ENCODE measurements at places on chromosomes 7 and 10.

DNA sequence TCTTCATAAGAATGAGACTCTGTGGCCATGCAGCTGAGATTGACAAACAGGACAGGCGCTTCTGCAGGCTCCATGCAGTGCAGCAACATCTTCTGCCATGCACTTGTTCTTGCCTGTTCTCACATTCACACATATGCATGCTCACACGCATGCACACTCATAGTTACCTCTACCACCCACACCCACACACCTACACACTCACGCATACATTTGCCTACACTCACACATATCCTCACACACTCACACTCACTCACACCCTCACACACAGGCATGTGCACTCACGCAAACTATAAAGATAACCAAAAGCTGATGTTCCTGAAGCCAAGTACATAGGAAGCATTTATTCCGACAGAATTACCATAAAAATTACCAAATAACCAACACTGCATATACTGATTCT lies 15.7 kb downstream of the GLI3 start:
- DNase-seq: no peak

DNA sequence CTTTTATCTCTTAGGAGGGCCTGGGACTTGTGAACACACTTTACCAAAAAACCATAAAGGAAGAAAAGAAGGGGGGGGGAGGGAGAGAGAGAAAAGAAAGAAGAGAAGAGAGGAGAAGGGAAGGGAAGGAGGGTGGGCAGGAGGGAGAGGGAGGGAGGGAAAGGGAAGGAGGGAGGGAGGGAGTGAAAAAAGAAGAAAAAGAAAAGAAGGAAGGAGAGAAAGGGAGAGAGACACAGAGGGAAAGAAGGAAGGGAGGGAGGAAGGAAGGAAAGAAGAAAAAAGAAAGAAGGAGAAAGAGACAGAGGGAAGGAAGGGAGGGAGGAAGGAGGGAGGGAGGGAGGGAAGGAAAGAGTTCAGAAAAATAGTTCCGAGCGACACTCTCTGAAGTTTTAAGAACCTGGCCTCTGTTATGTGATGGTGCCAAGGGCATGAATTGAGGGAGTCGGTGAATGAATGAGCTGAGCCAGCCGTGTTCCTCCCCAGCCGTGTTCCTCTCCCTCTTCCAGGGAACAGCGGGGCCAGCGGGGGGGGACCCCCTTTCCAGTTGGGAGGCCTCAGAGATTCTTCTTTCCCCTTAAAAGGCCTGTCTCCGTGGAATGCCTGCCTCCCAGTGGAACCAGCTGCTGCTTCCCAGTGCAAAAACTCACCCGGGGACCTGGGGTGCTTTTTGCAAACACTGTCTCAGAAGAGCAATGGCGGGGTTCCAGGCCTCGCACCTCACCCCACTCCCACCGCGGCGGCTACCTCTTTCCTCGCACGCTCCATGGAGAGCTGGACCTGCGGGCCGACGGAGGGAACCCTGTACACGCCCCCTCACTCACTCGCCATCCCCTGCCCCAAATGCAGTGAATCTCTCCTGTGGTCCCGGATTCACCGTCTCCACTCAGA lies 84.1 kb downstream of the FOXL3 start:
- DNase-seq: no peak

- no peak for DNase-seq
Measured at GRCh38 chr10:4264209-4264865, 479.3 kb upstream of the KLF6 start.

DNA sequence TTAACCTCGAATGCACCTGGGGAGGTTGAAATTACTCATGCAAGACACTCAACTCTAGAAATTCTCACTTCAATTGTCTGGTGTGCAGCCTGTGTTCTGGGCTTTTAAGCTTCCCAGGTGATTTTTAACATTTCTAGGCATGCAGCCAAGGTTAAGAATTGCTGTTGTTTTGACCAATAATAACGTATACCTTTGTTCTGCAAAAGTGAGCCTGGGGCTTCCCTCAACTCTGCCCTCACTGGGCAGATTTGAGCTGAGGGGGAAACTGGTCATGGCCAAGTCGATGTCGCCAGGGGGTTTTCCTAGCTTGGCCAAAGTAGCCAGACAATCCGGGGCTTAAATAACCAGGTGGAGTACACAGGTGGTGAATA lies 568 bp downstream of the PRSS2 start:
- DNase-seq: no peak

DNA sequence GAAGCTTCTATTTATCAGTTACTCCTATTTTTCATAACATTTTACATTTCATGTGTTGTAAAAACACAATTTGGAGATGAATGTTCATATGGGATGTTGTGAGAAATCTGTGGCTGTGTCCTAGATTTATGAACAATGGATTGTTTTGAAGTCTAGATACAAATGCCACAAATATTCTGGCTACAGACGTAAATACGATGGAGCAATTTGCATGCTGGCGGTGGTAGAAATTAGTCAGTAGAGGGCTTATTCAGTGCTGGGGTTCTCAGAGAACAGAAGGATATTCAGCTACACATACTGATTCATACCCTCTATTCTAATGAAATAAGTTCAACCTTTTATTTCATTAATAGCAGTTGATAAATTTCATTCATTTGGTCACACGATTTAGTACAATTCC lies 48.8 kb downstream of the PLPP4 start:
- DNase-seq: no peak

- no peak for DNase-seq
Measured at GRCh38 chr7:48173756-48174382, 2.6 kb downstream of the ABCA13 start.

GRCh38 chr10:86684331-86685097 lies 16.2 kb downstream of the LDB3 start:
- DNase-seq: no peak

GRCh38 chr7:45092931-45093235 lies 4.1 kb upstream of the NACAD start:
- DNase-seq: no peak

- DNase-seq: no peak
Measured at GRCh38 chr7:16061011-16061410, 360.3 kb downstream of the CRPPA start.

GRCh38 chr7:93559639-93560491 lies 14.7 kb downstream of the CALCR start:
- no peak for DNase-seq

DNA sequence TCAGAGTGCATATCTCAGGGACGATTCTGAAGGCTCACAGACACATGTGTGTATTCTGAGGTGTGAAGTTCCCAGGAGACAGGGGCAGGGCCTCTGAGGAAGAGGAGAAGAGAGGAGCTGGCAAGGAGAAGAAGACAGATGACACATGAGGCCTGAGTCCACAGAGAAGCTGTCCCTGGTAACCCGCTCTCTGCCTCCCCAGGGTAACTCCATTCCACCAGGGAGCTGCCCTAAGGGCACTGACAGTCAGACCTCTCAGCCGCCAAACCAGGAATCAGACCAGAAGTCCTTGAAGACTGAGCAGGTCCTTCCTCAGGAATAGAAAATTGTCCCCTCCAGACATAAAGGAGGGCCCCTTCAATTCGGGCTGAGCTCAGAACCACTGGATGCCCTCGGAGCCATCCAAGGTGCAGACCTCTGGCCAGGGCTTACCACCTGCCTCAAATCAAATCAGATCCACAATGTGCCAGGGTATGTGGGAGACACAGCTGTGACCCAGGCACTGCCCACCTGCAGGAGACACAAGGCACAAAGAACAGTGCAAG lies 57.4 kb downstream of the TLL2 start:
- DNase-seq: no peak

DNA sequence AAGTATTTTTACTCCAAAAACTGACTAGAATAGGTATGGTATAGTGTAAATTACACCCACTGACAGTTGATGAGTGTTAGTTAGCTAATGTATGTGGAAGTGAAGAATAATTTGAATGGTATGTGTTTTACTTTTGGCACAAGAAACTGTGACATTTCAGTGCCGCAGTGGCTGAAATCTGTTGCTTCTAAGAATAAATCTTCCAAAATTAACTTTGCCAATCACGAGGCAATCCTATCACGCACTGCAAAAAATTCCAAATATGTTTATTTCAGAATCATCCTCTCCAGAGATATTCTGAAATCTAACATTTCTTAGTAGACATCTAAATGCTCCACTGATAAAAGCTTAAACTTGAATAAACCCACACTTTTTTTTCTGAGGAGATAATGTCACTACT lies 61.2 kb downstream of the PCLO start:
- no peak for DNase-seq

GRCh38 chr7:154592388-154592787 lies 410.5 kb downstream of the PAXIP1 start:
- no peak for DNase-seq

DNA sequence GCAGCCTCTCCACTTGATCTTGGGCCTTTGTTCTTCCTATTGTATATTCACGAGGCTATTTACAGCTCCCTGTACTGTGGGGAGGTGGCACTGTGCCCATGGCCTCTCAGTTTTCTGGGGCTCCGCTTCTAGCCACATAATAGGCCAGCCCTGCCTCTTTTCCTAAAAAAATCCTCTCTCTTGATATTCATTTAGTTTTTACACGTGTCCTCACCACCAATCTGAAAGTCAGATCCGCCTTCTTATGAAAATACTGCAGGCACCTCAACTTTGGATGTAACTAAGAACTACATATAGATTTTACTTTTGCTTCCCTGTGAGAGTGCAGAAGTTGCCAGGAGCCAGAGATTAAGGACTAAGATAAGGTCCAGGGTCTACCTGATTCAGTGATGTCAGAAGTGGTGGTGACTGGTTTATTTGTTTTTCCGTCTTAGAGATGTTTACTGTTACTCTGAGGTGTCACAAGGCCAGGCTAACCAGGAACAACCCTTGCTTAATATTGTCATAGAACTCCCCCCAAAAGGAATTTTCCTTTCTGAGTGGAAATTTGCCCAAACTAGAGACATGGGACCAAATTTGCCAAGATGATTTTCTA lies 7.8 kb downstream of the BAMBI start:
- no peak for DNase-seq

- DNase-seq: no peak
Measured at GRCh38 chr10:13450069-13450468, 78.7 kb downstream of the BEND7 start.

- DNase-seq: no peak
Measured at GRCh38 chr10:118735294-118735693, 19.5 kb downstream of the CACUL1 start.

DNA sequence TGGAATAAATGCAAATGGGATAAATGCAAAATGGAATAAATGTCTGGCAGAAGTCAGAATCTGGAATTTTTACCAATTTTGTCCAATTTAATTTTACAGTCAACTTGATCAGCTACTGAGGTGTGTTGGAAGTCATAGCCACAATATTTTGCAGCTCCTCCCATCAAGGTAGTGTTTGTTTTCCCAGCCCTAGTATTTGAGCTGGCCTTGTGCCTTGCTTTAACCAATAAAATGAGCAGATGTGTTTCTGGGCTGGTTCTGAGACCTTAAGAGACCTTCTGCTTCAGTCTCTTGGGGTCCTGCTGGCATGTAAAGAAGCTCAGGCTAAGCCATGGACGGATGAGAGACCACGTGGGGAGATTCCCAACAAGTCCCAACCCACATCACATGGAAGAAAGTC lies 42.7 kb upstream of the RSBN1L start:
- no peak for DNase-seq

DNA sequence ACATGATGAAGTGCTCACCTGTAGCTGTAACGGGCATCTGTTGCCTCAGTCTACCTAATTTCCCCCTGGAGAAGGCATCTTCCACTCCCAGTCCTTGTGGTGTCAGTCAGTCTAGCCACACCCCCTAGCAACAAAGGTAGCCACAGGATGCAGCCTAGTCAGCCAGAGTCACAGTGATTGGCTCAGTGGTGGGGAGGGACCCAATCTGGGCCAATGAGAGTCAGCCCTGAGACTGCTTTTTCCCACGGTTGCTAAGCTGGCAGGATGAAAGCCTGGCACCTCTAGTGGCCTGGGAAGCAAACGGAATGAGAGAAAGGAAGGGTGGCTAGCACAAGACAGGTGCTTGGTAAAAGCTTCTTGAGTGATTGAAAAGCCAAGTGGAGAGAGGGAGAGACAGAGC lies 118.6 kb downstream of the SH3PXD2A start:
- no peak for DNase-seq

DNA sequence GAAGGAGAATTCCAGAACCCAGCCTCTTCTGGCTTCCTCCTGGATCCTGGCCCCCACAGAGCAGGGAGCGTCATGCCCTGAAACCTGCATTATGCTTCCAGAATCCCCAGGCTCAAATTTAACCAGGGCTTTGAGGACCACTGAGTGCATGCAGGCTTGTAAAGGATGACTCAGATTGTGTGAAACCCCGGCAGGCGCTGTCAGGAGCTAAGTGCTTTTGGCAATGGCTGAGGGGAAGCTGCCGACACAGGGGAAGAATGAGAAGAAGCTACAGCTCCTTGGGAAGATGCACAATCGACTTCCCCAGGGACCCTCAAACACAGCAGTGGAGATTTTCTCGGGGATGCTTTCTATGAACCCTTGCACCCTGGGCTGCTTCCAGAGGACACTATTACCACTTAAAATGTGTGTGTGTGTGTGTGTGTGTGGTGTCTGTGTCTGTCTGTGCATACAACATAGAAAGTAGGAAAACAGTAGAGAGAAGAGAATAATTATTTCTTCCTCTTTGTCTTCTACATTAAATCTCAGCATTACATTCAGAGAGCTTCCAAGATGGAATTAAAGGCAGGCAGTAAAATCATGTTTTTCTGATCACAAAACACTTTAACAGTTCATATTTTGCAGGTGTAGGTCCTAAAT lies 183.5 kb upstream of the INHBA start:
- DNase-seq: no peak

- no peak for DNase-seq
Measured at GRCh38 chr7:157818701-157819454, 482.1 kb downstream of the DNAJB6 start.

DNA sequence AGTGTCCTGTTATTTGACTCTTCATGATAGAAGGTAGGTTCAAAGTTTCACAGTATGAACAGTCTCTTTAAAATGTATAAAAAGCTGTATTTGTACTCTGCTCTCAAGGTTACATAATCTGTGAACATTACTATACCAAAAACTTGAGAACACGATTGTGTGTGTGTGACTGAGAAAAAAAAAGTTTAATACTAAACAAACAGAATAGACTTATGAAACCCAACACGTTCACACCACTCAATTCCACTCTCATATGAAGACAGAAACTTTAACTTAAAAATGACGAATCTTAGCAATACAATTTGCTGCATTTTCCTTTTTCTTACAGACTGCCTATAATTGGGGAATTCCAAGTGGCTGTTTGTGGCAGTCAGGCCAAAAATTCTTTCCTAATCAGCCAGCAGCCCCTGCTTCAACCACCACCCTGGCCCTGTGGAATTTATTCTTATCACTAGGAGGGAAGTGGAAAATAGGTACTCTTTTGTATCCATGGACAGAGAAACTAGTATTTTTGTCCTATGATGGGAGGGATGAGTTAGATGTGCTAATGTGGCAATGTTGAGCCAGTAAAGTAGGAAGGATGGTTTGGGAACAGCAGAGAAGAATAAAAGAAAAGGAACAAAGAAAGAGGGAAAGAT lies 42.8 kb downstream of the MINDY3 start:
- no peak for DNase-seq

DNA sequence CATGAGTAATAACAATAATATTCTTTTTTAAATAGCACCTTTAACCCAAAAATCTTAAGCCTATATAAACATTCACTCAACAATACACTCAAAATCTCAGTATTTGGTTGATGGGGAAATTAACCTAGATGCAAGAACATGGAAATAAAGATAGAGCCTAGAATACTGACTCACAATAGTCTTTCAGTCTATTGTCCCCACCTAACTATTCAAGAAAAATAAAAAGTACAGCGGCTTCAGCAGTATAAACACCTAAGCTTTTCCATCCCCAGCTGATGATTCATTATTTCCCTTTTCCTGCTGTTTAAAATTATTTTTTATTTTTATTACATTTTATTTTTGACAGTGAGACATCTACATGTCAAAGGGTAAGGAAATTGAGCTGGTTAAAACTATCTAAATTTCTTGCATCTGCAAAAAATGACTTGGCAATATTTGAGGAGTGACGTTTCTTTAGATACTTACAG lies 201.4 kb downstream of the FZD1 start:
- DNase-seq: no peak
